ENCODE measurements at places on chromosomes 12 and 14.

GRCh38 chr12:39062266-39062996, 157.0 kb upstream of the CPNE8 start:
- no peak for DNase-seq

GRCh38 chr12:86917121-86917520, 660.9 kb upstream of the MGAT4C start:
- no peak for DNase-seq

- no peak for DNase-seq
Observed at GRCh38 chr14:98769326-98769725, 502.7 kb downstream of the BCL11B start.

DNA sequence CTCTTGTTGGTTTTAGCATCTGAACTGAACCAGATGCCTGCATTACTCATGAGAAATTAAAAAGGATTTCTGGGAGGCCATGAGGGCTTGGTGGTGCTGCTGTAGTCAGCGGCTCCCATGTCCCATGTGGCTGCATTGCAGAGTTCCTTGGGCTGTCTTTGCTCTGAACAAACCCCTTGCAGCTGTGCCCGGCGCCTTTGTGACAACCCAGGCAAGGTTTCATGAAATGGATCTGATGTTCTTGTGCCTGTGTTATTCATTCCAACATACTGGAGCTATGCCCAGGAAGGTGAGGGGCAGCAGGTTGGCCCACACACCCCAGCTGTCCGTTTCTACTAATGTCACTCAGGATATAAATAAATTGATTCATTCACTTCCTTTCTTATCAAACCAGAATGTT, 40.8 kb downstream of the TGFB3 start:
- DNase-seq, result no peak

- peak; percentile 1 for DNase-seq
Observed at GRCh38 chr12:84397263-84397662, 515.3 kb downstream of the SLC6A15 start.

DNA sequence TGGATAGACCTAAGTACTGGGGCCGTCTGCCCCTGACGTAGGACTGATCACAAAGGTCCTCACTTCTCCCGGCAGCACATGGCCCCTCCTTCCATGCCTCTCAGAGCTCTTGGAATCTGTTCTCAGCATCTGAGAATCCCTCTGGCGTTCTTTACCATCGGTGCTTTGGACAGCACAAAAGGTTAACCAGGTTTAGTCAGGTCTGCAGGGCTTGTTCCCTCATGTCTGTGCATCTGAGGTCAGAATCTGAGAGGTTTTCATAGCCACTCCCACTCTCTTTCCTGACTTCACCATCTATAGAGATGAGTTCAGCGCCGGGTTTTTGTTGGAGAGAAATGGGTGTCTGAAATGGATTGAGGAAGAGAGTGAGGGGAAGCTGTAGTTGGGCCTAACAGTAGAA, 130.0 kb upstream of the ARHGAP5 start:
- no peak for DNase-seq

- DNase-seq, result no peak
Observed at GRCh38 chr14:103408491-103409155, 23.4 kb downstream of the MARK3 start.

GRCh38 chr14:55600784-55601561, 21.0 kb downstream of the KTN1 start:
- DNase-seq, result peak; percentile 72

- peak; percentile 47 for DNase-seq
Observed at GRCh38 chr14:23056145-23056955, 970 bp downstream of the CDH24 start.

DNA sequence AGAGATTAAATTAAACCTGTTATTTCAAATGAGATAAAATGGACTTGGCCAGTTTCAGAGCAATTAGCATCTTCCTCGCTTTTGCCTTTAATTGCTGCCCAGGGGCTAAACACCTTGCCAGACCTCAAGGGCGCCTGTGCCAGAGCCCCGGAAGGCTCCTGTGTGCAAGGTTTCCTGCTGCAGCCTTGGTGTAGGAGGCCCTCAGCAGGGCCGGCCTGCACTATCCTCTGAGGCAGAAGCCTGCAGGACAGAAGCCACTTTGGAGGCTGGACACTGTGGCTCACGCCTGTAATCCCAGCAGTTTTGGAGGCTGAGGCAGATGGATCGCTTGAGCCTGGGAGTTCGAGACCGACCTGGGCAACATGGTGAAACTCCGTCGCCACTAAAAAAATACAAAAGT, 150.4 kb downstream of the CALM1 start:
- no peak for DNase-seq

GRCh38 chr14:24261256-24261968, 1.6 kb downstream of the TGM1 start:
- no peak for DNase-seq

- DNase-seq, result no peak
Observed at GRCh38 chr14:94022532-94023411, 3.4 kb upstream of the OTUB2 start.

GRCh38 chr12:114812858-114813761, 129.1 kb upstream of the TBX3 start:
- peak; percentile 2 for DNase-seq

DNA sequence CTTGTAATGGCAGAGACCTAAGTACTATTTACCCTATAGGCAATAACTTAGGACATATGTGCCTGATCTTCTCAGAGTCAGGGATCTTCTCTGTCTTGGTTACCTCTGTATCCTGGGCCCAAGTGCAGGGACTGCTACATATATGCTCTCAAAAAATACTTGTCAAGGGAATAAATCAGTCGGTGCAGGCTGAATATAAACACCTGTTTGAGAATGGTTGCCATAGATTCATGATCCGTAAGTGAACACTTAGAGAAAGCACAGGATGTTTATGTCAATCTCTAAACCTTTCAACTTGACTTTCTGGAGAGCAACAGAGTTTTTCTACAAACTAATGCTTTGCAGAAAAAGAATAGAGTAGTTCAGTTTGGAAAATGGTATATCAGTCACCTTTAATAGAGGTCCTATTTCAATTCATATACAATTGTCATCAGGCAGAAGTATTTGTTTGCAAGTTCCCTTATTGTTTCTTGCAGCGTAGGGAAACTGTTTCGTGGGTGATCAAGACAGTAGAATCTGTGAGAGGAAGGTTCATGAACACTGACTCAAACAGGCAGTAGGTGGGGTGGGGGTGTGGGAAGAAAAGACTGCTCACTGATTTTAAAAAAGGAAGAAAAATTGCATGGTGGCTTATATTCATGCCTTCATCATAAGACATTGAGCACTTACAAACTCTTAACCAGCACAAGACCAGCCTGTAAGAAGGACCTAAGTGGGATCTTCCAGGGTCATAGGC, 6.0 kb upstream of the UBE2N start:
- no peak for DNase-seq

DNA sequence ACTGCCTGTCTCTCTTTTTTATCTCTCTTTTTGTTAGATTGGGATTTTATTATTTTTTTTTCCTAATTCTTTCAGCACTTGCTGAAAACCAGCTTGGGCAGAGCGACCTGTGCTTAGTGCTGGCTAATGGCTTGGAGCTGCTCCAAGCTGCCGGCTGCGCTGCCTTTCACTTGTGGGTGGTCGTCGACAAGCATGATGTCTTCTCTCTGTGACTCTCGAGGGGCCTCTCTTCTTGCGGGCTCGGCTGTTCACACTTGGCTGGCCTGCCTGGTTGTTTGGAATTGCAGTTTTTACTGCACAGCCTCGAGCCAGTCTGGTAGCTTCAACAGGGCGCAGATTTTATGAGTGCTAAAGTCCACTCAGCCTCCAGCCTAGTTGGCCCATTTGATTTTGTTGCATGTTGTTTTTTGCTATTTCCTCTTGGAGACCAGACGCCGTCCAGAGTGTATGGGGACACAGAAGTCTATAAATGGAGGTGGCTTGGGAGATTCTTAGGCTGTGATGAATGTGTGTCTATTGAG, 18.6 kb downstream of the TPCN1 start:
- DNase-seq, result peak; percentile 59

- DNase-seq, result no peak
Observed at GRCh38 chr14:103314496-103315277, 19.4 kb upstream of the EIF5 start.

DNA sequence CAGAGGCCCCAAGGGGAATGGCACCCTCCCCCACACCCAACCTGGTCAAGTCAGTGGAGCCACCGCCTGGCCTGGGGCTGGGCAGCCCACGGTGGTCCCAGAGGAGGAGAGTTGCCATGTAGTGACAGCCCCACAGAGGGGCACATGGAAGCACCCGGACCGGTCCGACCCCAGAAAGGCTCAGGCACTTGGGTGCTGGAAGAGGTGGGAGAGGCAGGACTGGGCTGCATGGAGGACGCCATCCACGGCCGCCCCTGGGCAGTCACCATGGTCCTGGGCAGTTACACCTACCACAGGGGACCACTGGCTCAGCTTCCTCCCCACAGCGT, 37.9 kb upstream of the TMEM179 start:
- no peak for DNase-seq

DNA sequence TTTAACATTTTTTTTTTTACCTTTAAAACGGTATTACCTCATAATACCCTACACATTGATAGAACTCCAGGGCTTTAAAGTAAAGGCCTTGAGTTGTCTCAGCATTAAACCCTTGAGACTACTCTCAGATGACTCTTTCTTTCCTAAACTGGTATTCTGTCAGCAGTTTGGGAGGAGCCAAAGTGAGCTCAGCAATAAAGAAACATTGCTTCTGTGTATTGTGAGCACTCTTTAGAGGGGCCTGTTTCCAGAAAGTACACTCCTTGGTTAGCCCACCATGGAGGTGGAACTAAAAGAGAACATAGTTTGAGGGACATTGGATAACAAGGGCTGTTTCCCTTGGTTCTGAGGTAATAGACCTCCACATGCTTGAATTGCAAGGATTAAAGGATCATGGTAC, 20.4 kb downstream of the MAP3K12 start:
- DNase-seq, result no peak

DNA sequence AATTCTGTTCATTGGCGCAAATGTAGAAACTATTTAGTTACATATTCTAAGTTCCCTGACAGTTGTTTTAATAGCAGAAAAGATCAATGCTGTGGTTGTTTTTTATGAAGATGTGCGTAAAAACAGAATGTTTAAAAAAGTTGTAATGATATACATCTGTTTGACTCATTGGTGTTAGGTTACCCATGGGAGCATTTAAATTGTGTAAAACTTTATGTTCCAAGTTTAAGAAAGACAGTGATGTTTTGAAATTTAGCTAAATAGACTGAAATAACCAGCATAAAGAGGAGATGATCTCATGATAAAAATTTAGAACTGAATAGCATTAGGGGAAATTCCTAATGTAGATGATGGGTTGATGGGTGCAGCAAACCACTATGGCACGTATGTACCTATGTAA, 3.6 kb downstream of the PELI2 start:
- DNase-seq, result no peak

DNA sequence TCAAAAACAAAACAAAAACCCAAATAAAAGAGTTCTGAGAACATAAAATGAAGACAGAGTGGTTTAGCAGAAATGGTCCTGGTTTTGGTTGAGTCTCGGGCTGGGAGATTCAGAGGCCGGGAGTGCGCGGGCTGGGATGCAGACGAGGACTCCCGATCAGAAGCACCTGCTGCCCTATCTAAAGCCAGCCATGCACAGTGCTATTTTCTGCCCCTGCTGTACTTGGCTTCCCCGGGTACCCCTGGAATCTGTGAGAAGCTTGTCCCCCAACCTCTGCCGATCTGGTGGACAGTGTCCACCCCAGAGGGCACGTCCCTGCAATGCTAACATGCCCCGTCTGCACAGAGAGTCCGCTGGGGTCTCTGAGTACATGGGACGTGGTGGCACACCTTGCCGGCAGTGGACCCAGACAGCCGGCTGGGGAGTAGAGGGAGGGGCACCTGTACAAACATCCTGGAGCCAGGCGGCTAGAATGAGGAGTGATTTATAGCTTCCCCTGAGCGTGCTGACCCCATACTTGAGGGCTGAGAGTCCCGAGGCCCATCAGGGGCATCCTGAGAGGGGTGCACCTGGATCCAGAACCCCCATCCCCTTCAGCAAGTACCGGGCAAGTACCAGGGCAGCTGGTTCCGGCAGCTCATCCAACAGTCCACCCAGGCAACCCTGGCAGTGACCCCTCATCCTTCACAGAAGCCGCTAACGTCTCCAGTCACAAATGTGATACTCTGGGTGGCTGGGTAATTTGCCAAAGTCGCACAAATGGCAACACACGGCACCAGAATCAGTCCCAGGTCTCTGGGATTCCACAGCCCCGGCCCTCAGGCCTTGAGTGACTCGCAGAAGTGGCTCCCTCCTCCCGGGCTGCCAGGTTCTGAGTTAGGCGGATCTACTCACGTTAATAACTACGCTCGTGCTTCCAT, 37.1 kb downstream of the CHGA start:
- no peak for DNase-seq

GRCh38 chr14:20530771-20531571, 25.6 kb downstream of the RNASE10 start:
- DNase-seq, result peak; percentile 56

DNA sequence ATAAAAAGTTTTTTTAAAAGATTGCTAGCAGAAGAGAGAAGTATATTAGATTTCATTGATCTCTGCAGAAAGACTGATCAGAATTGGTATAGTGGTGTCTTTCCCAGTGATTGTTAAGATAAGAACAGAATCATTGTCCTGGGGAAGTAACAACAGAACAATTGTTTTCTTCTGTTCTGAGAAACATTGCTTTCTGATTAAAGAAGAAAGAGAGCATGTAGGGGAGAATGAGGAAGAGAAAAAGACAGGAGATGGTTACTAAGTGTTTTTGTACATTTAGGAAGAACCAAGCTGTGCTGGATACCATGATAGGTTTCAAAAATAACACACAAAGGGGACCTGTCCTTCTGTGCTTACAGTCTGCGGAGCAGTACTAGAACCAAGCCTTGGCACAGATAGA, 5.0 kb downstream of the USP30 start:
- no peak for DNase-seq

Data from renal cortical epithelial cell (primary cell).